ENCODE measurements at places on chromosomes 5 and 9.

DNA sequence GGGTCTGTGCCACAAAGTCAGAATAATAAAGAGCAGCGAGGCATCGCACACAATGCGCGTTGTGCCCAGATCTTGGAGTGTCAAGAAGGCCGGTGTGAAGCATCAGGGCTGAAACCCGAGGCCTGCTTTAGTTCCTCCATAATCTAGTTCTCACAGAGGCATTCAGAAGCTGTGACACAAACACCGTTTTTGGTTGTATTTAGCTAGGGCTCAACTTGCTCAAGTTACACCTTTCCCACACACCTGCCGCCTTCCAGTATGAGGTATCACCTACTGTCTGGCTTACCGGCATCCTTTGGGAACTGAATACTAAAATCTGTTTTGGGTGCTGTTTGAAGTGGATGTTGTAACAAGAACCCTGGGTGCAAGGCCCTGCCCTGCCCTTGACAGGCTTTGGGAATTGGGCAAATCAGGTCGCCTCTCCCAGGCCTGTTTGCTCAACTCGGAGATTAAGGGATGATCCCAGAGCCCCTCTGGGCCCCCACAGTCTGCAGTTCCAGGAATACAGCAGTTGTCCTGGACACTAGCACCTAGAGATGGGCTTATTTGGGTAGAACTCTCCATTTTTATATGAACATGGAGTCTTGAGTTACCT, 27.0 kb downstream of the SLC25A25 start:
- DNase-seq = no peak

DNA sequence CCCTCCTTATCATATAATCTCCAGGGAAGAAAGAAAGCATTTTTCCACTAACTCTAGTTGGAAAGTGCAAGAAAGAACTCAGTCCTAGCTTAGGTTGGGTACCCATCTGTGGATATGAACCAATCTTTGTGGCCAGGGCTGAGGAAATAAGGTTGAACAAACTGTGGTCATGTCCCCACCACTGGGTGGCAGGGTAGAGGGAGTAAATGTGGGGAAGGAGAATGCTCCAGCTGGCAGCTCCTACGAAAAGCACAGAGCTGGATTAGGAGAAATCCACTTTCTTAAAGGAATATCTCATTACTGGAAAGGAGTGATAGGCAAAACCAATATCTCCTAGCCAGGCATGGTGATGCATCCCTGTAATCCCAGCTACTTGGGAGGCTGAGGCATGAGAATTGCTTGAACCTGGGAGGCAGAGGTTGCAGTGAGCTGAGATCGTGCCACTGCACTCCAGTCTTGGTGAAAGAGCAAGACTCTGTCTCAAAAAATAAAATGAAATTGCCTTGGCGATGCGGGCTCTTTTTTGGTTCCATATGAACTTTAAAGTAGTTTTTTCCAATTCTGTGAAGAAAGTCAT, 175.1 kb downstream of the CCDC192 start:
- peak; percentile 14 for DNase-seq

- DNase-seq = no peak
Measured at GRCh38 chr9:124264823-124265233, 7.1 kb downstream of the NEK6 start.

DNA sequence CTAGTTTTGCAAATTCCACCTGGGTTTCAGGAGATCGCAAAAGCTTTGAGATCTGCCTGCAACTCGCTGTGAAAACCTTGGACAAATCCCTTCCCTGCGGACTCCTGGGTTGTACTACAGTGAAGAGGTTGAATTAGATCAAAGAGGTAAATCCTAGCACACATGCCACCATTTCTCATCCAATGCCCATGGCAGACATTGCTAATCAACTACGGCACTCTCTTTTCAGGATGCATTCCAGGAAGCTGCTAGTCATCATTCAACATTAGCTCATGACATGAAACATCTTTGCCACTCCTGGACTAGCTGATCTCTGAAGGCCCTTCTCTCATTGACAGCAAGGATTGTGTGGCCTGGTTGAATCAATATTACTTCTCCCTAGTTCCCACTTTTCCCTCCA, 46.1 kb downstream of the PCDH1 start:
- DNase-seq = no peak

Measured in RCC 7860 (cell line).